Glomerular endothelial cell (primary cell): ENCODE measurements at places on chromosomes 16 and 17. TPM values are rescaled to one million over a fixed set of nuclear protein-coding genes. Genes with fewer than 3 reads are reported as not detected.

GRCh38 chr16:85554889-85555718 is 58.0 kb upstream of the GSE1 start:
- no peak for DNase-seq

GRCh38 chr17:49343273-49343672 is 18.8 kb downstream of the ZNF652 start:
- DNase-seq, result no peak

DNA sequence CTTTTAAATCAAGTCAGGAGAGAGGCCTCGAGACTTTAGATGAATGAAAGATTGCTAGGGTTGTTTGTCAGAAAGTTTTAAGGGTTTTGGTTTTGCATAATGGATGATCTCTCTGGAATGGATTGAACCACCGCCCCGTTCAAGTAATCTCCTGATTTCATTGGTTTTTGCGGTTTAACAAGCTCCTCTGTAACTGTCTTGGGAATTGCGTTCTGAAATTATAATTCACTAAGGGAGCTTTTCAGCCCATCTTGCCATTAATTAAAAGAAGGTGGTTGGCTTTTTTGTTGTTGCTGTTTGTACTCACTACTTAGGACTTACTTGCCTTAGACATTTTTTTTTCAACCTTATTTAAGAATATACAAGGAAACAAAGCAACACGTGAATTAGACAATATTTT is 8.8 kb downstream of the HS3ST4 start:
- DNase-seq, result no peak

DNA sequence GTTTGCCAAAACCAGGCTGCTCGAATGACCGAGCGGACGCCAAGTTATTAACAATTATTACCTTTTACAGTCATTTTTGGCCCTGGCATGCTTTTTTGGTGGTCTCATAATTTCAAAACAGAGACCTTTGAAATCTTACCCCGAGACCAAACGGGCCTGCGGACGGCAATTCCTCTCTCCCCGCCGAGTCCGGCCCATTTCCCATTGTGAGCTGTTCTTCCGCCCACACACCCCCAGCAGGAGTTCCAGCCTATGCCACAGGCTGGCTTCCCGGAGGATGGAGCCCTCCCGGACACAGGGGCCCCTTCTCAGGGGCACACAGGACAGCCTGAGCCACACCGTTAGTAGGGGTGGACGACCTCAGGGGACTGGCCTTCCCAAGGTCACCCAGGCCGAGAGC is 130.7 kb downstream of the C16orf95 start:
- DNase-seq, result no peak

DNA sequence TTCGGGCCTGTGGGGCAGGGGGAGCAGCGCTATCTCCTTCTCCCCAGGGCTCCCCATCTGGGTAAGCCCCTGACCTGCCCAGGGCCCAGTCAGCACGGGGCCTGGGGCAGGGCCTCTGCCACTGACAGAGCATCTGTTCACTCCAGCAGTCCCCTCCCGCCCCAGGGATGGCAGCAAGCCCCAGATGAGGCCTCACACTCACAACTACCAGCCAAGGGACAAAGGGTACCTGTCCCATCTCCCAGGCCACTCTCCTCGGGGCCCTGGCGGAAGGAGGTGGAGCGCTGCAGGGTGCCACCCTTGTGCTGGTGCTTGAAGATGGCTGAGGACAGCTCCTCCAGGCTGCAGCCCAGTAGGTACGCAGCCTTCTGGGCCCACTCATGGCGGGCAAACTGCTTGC is 64.8 kb downstream of the MYO18A start:
- no peak for DNase-seq

GRCh38 chr16:87490096-87490798 is 2.6 kb downstream of the ZCCHC14 start:
- no peak for DNase-seq

- no peak for DNase-seq
These were observed 78.2 kb upstream of the RNU2-1 start for GRCh38 chr17:43312011-43312410.

GRCh38 chr16:16100631-16101030 is 122.7 kb downstream of the ABCC6 start:
- DNase-seq, result no peak

DNA sequence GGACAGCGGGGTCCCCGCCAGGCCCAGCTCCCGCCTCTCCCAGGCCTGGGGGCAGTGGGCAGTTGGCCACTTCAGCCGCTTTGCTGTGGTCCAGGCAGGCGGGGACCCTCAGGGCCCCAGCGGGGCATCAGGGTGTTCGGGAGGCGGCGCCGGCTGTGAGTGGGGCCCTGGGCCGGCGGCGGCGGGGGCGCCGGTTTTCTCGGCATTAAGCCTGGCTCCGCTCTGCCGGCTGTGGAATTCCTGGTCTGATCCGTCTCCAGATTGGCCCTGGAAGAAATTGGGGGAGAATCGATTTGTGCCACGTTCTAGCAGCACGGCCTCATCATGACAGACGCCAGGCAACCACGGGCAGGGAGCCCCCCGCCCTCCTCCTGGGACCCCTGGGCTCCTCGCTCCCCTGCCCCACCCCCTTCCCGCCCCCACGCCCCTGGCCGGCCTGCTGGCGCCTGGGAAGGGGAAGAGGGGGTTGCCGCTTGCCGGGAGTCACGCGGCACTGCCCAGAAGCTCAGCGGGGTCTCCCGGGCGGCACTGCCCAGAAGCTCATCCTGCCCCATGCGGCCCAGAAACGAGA is 28.6 kb upstream of the SSTR5 start:
- DNase-seq, result no peak

DNA sequence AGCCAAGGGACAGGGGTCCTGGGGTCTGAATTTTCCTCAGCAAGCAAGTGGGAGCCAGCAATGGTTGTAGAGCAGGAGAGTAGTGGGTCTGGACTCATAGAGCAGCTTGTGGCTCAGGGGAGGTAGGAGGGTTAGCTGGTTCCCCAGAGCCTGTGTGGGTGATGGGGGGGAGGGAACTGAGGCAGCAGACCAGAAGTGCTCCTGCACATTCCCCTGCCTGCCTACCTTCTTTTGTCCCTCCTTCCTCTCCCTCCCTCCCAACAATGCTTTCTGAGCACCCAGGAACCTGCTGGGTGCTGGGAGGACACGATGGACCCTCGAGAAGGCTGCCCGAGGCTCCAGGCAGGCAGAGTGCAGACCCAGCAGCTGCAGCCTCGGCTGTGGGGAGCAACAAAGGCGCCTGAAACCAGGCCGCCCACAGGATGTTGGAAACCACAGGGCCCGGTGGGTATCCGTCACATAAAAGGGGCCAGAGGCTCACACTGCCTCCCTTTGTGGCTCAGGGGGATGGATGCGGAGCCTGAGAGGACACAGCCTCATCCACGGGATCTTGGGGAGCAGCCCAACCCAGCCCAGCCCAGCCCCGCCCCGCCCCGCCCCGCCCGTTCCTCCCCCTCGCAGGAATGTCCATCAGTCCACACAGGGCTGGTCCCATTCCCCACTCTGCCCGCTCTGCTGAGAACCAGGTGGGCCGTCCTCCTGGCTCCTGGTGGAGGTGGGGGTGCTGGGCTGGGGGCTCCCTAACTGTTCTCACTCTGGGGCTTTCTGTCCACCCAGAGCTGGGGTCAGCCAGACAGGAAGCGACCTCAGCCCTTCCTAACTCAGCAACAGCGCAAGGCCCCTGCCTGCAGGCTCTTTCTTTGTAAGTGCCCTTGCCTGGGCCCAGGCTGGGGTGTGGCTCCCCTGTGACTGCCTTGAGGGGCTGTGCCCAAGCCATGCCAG is 1.7 kb upstream of the NLRC3 start:
- DNase-seq, result no peak

DNA sequence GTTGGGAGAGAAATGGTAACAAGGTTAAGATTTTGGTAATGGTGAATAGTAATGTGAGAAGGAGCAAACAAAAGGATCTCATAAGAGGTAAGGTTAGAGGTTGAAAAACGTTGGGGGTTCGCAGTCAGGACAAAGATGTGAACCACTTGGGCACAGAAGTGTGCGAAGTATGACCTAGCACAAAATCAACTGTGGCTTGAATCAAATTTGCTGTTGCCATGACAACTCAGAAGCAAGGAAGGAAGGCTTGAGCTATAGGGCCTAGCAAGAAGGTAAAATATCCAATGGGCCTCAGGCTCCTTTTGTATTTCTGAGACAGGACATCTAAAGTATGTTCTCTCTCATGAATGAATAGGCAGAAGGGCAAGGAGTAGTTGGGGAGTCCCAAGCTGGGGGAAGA is 24.5 kb upstream of the TEKT1 start:
- DNase-seq, result no peak

DNA sequence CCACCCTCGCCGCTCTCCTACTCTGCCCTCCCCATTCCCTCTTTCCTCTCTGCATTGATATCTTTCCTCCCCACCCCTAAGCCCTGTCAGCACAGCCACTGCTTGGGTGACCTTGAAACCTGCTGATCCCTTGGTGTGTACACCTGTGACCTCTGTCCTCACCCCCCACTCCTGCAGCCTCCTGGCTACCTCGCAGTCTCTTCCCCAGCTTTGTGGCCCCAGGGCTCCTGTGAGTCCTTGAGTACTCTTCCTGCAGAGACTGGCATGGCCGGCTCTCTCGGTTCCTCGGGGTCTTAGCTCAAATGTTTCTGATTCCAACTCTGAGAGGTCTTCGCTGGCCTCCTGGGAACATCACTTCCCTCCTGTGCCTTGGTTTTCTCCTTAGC is 31.7 kb downstream of the ADCY7 start:
- DNase-seq, result no peak

- no peak for DNase-seq
These were observed 1.4 kb downstream of the FMNL1 start for GRCh38 chr17:45222996-45223538.

GRCh38 chr16:4814046-4814445 is 11.6 kb upstream of the ROGDI start:
- DNase-seq, result no peak

The TBC1D3C gene
- total RNA-seq, result not detected in 2 replicates

The GPRC5B gene
- total RNA-seq, result 54.4 and 109 TPM in 2 replicates

The SULT1A3 gene
- 10.2 and 19.4 TPM in 2 replicates for total RNA-seq

The CHMP1A gene
- 107 and 121 TPM in 2 replicates for total RNA-seq

The SPOP gene
- 33.0 and 48.1 TPM in 2 replicates for total RNA-seq

The CA5A gene
- total RNA-seq, result not detected in 2 replicates

The MPP2 gene
- 1.2 and 1.9 TPM in 2 replicates for total RNA-seq

The NOG gene
- total RNA-seq, result 12.1 and 64.4 TPM in 2 replicates

The ZACN gene
- total RNA-seq, result not detected in 2 replicates

The ARL17B gene
- total RNA-seq, result 6.0 and 17.8 TPM in 2 replicates

The APPBP2 gene
- 25.4 and 27.8 TPM in 2 replicates for total RNA-seq

The MT1B gene
- not detected in 2 replicates for total RNA-seq

The P2RX5 gene
- total RNA-seq, result 1.2 and 2.9 TPM in 2 replicates
